ENCODE measurements at places on chromosomes 4 and X.

DNA sequence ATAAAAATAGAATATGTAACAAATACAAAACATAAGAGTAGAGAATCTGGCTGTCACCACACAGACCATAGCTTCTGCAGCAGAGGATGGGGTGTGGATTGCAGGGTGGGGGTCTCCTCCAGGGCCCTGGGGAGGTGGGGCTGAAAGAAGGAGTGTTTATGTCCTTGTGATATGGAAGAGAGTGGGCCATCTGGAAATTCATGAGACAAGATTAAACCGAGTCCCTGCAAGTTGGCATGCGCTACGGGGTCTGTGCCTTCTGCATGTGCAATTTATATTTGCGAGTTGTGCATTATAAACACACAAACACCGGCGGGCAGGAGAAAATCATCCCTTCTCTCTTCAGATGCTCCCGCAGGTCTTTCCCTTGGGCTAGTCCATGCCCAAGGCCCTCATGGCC lies 145.9 kb downstream of the EVC2 start:
- DNase-seq: no peak

GRCh38 chr4:64718091-64718490 lies 308.8 kb upstream of the TECRL start:
- no peak for DNase-seq

DNA sequence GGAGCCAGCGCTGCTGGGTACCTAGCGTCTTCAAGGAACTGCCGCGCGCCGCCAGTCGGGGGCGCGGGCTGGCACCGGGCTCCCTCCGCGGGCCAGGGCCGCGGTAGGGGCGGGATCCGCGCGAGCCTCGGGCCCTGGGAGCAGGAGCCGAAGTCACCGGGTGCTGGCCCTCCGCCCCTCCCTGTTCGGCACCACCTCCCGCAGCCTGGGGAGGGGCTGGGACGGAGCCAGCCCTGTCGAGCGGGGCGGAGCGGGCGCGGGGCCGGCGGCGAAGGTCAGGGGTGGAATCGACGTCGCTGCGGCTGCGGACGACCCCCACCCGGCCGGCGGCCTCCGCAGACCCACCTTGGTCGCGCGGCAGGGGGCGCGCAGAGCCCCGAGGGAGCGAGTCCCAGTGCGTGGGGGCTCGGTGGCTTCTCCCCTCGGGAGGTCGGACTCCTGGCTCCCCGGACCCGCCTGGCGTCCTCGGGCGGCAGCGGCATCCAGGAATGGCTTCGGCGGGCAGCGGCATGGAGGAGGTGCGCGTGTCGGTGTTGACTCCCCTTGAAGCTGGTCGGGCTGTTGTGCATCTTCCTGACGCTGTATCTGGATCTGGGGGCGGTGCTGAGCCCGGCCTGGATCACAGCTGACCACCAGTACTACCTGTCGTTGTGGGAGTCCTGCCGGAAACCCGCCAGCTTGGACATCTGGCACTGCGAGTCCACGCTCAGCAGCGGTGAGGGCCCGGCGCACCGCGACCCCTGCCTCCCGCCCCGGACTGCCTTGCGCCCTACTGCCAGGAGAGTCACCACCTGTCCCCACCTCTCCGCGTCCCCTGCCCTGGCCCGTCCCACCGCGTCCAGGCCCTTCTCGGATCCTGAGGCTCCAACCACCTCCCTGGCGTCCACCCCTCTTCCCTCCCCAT lies 50.5 kb upstream of the FAM47C start:
- DNase-seq: no peak

DNA sequence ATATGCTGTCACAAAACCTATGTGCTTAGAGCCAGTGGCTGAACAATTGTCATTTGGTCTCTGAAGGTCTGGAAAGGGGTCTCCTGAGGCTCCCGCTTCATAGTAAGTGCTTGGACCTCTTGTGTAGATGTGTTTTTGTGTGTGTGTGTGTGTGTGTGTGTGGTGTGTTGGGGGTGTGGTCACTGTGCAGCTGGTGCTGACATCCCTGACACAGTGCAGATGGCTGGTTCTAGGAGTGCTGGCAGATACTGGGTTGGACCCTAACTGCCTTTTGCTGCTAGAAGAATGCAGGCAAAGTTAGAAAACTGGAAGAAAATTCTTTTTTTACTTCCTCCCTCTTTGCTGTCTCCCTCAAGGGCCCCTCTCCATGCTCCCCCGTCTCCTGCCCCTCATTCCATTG lies 1872.6 kb downstream of the ARAP2 start:
- no peak for DNase-seq

DNA sequence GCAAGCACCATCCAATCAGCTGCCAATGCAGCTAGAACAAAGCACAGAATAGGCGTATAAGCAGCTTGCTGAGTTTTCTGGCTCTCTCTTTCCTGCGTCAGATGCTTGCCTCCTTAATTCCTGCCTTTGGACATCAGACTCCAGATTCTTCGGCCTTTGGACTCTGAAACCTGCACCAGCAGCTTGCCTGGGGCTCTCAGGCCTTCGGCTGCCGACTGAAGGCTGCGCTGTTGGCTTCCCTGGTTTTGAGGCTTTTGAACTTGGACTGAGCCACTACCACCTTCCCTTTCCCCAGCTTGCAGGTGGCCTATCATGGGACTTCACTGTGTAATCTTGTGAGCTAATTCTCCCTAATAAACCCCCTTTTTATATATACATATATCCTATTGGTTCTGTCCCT lies 6.1 kb downstream of the TMEM192 start:
- DNase-seq: no peak

GRCh38 chrX:49186125-49187027 lies at the start of gene PRICKLE3:
PRICKLE3 (minus strand) TSS chrX:49186373; CDS start chrX:49186297, 76 bp downstream.
- DNase-seq: peak; percentile 61

DNA sequence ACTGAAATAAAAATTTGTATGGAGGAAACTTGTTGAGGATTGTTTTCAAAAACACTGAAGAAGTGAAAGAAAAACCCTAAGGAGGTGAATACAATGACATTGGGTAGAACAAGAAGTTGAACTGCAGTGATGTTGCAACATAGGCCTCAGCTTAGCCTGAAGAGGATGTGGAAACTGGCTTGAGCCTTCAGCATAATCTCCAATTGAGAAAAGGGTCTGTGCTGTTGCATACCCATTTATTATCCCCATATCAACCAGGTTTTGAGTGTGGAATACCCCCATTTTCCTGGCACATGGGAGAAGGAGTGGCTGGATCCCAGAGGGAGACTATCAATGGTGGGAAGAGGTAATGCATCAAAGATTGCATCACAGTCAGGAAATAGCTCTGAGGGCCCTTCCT lies 695.0 kb upstream of the HS3ST1 start:
- DNase-seq: no peak

DNA sequence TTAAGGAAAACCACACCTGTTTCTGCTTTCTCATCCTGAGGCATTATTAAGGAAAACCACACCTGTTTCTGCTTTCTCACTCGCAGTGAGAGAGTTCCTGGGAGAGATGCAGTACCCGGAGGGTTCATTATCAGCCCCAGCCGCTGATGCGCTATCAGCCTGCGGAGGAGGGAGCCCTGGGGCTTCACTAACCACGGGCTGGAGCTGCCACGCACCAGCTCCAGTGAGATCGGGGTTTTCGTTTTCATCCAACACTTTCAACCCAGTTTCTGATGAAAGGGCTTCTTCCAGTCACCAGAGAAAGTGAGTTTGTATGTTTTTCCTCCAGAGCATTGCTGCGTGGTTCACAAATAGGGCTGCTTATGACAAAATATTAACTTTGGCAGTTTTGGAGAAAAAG lies 93.2 kb upstream of the PRKX start:
- no peak for DNase-seq

GRCh38 chr4:147332091-147332490 lies 148.8 kb upstream of the EDNRA start:
- no peak for DNase-seq

Measured in stimulated activated CD4-positive, alpha-beta T cell treated with anti-CD3 and anti-CD28 coated beads, Interleukin-2, amount 100 ng/mL, for 48 hours (primary cell).